ENCODE measurements at places on chromosomes 5 and 9.

DNA sequence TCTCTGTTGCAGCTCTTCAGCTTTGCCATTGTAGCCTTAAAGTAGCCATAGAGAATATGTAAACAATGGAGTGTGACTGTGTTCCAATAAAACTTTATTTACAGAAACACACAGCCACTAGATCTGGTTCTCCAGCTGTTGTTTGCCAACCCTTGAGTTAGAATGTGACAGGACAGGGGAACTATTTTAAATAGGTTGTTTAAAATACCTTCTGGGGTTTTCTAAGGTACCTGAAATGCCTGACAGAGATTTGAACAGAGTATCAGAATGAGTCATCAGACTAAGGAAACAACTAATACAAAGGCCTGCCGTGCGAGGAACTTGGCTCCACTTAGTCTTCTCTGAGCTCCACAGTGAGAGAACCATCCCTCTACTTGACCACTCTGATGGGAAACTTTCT is 85.4 kb downstream of the HSD17B4 start:
- no peak for DNase-seq

- DNase-seq: no peak
Observed at GRCh38 chr5:75168026-75168735, 68.5 kb downstream of the ANKRD31 start.

- DNase-seq: no peak
Observed at GRCh38 chr5:173689737-173690360, 73.4 kb upstream of the BOD1 start.

GRCh38 chr9:136544964-136545691 is 720 bp downstream of the NOTCH1 start:
- DNase-seq: peak; percentile 88

DNA sequence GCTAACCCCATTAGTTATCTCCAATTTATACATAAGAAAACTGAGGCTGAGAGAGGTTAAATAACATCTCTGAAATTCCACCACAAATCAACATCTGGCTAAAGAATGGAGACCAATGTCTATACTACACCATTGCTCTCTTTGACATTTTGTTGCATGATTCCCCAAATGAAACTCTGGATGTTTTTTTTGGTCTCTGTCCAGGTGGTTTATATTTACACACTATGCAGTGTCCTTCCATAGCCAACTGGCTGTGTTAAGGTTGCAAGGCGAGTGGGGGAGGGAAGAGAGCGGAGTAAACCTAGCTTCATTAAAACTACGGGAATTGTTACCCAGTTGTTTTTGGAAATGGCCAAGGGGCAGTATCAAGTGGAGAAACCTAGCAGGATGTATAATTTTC is 67.2 kb downstream of the KIF4B start:
- no peak for DNase-seq

DNA sequence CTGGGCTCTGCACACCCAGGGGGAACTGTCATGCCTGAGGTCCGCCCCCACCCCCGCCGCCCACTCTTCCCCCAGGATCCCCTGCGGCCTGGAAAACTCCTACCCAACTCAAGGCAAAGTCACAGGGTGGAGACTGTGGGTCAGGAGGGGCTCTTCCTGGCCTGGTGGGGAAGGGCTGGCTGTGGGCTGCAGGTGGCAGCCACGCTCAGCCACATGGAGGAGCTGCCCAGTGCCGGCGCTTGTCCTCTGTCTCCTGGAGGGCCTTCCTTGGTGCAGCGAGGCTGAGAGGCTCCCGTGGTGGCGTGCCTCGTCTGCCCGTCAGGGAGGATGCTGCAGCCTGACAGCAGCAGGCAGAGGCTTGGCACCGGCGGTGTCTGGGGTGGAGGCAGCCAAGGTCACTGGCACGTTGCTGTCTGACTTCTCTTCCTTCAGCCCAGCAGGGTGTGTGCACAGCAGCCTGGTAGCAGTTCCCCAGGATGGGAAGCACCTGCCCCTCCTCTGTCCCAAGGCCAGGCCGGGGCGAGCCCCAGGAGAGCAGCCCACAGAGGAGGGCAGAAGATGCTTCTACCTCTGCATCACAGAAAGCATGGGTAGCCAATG is 78.1 kb downstream of the ADAMTS2 start:
- DNase-seq: peak; percentile 47

DNA sequence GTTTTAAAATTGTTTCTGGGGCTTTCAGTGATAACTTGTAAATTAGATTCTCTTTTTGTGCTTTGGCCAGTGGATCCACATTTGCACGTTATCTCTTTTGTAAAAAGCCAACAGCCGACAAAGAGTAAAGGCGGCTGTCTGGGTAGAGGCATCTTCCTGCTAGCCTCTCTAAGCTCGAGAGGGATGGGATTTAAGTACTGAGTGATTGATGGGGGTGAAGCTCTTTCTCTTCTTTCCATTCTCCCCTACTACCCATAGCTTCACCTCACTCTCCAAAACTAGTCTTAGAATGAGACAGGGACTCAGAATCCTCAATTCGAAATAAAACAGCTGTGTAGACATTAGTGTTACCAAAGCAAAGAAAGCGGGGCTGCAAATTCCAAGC is 3.4 kb downstream of the PBX3 start:
- DNase-seq: no peak

- DNase-seq: no peak
Observed at GRCh38 chr5:159971038-159971437, 37.9 kb upstream of the TTC1 start.

DNA sequence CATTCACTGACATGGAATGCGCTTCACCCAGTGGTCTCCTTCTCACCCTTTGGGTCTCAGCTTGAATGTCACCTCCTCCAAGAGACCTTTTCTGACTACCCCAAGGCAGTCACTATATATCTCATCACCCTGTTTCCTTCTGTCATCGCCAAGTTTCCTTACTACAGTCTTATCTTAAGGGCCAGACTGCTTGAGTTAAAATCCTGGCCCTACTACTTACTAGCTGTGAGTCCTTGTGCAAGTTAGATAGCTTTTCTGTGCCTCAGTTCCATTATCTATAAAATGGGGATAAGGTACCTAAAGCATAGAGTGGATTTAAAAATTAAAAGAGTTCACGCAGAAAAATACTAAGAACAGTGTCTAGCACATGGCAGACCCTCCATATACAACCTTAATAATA is 132.4 kb downstream of the GABBR2 start:
- DNase-seq: no peak

DNA sequence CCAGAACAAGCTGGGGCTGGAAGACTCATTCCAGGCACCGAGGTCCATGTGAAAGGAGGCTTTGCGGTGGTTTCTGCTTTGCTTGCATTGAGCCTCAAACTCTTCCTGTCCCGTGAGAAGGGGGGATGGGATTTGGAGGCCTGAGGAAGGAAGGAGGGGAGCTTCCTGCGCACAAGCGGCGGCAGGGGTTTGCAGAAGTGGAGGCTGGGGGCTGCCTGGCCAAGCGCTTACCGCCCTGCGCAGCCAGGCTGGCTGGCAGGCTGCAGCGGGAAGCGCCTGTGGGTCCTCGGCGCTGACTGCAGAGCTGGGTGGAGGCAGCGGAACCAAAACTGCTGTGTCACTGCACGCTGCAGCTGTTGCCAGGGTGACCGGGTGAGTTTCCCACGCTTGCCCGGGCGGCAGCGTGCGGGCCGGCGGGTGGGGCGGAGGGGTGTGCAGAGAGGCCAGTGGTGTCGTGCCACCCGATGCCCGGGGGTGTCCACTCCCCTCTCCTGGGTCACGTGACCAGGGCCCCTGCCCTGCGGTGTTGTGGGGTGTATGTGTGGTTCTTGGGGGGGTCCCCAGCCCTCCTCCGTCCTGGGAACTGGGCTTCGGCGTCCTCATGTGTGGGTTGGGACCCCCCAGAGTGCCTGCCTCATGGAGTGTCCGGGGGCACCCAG is 81.0 kb downstream of the RXRA start:
- peak; percentile 88 for DNase-seq

DNA sequence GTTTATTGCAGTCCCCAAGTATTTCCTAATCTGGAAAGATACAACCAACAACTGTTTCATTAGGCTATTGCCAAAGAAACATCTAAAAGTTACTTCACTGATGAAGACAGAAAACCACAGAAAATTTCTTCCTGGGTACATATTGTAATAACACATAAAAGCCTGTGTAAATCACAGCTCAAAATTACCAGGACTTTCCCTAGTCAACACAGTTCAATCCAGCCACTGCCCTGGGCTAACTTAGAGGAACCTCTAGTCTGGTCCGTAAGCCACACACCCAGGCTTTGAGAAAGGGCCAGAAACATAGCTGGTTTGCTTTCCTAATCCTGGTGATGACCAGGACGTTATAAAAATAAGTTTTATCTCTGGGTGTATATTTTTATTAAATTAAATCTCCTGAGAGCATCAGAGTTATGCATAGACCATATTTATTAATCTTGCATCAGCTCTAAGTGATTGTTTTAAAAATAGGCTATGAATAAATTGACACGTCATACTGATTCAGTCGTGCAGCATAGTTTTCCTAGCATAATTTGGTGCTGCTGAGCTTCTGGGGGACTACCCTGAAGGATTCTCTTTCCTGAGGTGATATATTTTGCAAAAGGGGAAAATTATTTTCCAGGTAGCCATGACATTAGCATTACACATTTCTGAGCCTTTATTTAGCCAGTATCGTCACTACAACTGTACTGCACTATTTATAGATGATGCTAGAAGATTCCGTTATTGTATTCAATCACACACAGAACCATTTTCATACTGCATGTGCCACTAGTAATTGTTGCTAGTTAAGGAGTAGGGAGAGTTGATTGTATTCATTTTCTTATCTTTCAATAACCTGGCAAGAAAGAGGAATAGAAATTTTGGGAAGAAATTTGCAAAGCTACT is 12.6 kb upstream of the MUSK start:
- DNase-seq: no peak

DNA sequence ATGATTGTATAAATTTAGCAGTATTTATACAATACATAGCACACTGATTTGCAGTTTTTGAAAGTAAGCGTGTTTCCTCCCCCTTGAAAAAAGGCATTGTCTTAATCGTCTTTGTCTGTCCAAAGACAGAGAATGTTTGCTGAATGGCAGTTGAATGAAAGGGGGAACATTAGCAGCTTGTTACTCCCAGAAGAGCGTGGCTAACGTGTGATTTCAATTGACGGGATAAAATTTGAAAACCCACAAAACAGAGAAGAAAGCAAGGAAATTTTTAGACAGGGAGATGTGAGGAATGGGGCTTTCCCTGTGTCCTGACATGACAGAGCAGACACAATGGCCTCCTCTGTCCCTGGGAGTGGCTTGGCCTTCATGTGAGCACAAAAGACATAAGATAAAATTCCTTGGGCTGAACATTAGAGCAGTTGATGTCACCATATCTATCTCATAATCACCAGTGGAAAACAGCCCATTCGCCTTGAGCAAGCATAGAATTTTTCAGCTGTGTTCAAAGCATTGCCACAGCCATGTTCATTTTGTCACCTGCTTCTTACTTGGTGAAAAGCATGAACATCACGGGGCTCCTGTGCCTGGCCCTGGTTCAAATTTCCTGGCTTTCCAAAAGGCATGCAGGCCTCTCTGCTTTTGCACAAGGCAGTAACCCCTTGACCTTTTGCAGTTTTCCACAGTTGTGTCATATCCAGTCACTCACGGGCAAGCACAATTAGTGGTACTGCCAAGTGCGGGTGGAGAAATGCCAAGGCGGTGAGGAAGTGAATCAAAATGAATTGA is 126.9 kb downstream of the TLE1 start:
- DNase-seq: no peak

All from activated CD8-positive, alpha-beta memory T cell treated with anti-CD3 and anti-CD28 coated beads for 24 hours (primary cell).